ENCODE measurements at places on chromosomes 2 and 18.

DNA sequence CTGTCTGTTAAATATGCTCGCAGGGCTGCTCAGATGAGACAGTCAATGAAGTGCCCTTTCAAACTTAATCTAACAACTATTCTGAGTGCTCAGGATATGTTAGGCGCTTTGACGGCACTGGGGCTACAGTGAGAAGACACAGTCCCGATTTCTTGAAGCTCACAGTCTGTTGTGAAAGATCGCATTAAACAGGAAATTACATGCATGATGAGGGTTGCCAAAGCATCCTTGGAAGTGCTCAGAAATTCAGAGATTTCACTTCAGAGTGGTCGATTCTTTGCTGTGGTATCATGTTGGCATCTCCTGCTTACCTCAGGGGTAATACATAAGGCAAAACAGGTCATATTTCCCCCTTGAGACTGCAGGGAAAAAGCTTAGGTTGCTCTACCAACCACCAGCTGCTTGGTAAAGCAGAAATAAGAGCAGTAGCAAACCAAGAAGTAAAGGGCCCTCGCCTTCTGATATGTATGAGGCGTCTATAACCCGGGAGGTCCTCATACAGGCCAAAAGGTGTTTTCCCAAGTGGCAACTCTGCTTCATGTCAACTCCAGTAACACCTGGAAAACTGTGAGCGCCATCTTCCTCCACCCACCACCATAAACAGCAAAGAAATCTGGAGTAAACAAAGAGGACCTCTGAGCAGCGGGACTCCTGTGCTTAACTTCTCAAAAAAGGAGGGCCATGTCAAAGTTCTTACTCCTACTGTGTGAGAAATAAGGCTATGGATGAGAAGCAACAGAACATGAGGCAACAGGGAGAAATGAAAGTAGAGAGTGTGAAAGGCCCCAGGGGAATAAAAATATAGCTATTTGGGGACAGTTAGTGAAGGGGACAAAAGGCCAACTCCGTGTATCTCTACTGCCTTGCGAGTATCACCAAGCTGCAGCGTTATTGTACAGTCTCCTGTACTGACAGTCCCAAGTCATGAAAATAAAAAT, 79.3 kb downstream of the CLHC1 start:
- no peak for DNase-seq

DNA sequence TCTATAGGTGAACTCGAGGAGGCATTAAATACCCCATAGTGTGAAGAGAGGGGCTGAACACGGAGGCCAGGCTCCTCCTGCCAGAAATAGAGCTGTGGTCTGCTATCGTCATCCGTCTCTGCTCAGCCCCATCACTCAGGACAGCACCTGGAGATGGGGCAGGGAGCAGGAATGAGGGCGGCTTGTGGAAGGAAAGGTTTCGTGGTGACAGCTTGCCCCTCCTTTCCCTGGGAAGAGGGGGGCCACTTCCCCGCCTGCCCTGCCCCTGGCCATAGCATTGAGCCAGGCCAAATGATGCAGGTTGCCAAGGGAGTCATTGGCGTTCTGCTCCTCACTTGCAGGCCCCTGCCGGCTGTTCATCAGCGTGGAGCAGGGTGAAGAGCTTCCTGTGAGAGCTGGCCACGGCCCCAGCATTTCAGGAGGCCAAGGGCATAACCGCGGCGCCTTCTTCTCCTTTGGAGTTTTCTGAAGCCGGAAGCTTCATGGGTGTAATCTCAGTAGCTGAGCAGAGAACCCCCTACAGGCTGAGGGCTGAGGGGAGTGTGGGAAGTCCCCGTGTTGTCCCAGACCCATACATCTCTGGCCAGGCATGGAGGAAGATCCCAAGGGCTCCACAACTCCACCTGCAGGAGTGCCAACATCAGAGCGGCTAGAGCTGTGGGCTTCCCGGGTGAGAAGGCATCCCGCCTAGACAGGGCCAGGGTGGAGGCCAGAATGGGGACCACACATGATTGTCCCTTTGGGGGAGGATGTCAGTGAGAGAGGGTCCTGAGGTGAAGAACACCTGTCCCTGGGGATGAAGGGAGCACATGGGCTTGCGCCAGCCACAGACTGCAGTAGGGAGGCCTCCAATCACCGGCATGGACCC, 112.5 kb upstream of the GLI2 start:
- no peak for DNase-seq

DNA sequence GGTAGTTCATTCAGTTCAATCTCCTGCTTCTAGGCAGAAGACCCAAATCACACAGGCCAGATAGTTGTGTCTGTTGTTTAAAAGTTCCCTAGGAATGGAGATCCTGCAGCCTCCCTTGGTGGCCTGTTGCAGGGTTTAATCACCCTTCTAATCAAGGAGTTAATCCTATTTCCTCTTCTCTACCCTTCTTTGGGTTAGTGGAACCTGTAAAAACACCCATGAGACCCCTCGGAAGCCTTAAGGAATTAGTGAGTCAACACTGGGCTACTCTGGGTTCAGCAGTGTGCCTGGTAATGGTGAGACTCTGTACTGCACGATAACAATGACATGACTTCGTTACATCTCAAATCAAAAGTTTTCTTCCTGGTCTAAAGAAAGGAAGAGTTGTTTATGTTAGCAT, 217.6 kb upstream of the NRP2 start:
- no peak for DNase-seq

DNA sequence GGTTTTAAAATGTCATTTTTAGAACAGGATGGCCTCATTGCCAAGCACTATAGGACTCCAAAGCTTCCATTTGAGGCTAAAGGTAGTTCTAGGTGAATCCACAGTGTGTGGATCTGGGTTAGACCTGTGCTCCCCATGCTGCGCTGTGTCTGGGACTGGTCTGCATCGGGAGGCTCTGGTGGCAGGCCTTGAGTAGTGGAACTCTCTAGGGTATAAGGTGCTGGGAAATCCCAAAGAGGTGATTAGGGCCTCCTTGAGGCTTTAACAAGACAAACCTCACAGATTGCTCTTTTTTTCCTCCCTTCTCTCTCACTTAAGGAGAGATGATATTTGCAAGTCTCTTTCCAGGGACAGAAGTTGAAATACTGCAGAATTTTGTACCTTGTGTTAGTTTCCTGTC, 9.3 kb downstream of the SEC11C start:
- DNase-seq = no peak

- peak; percentile 82 for DNase-seq
These were observed 19.2 kb upstream of the SIGLEC15 start for GRCh38 chr18:45806226-45806625.

DNA sequence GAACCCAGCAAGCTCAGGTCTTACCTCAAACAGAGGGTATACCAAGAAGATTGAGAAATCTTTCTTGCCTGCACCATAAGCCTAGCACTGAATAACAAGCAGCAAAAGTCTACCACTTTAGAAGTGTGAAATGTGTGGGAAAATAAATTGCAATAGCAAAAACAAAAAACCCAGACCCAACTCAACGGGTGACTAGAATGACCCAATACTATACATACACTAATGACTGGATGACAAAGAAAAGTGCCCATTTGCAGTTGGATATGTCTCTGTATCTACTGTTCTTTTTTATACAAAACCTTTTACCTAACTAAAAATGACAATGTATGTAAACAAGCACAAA, 950.6 kb downstream of the TRIB2 start:
- DNase-seq = no peak

GRCh38 chr2:212548455-212548819, 9.8 kb upstream of the ERBB4 start:
- DNase-seq = peak; percentile 41

GRCh38 chr2:197238043-197238365, 72.6 kb downstream of the ANKRD44 start:
- no peak for DNase-seq

- DNase-seq = peak; percentile 64
These were observed 27.5 kb downstream of the ZNF638 start for GRCh38 chr2:71358931-71359671.

- DNase-seq = no peak
These were observed 22.0 kb upstream of the TGIF1 start for GRCh38 chr18:3427944-3428343.

DNA sequence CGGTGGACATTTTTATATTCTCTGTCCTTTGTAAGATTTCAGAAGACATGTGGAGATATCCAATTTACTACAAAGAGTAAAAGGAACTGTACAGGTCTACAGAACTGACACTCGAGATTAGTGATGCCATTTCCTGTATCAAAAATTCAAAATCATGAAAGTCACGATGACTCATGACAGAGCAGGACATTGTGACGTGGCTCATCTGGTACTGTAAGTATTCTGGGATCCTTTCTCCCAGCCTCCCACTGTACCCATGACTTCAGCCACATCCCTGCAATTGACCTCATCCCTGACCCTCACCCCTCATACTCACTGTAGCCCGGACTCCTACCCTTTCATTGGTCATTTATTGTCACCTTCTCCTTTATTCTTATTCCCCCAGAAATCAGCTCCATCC, 736.5 kb downstream of the EPHA4 start:
- DNase-seq = peak; percentile 71

DNA sequence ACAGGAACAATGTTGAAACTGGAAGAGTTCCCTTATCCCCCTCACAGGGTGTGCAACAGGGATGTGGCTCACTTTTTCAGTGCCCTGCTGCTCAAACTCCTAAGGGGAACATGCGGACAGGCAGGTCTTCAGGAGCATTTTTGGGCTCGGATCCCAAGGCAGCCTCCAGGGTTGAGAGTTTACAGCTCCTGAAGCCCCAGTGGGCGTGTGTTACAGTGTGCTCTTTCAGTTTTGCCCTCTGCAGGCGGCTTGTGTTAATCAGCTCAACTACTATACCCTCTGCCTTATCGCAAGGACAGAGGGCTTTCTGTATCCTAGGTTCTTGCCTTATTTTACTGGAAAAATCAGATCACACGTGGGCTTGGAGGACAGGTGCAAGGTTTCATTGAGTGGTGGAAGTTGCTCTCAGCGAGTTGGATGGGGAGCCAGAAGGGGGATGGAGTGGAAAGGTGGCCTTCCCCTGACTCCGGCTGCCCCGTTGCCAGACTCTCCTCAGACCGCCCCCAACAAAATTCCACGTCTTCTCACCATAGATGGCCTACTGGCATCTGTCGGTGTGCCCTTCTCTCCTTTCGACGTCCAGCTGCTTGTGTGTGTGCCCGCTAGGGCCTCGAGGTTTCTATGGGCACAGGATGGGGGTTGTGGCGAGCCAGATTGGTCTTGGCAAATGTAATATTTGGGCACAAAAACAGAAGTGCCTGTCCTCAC, 541.9 kb downstream of the TMX3 start:
- no peak for DNase-seq

- DNase-seq = no peak
These were observed 224.0 kb upstream of the KCNH7 start for GRCh38 chr2:163062524-163062923.

DNA sequence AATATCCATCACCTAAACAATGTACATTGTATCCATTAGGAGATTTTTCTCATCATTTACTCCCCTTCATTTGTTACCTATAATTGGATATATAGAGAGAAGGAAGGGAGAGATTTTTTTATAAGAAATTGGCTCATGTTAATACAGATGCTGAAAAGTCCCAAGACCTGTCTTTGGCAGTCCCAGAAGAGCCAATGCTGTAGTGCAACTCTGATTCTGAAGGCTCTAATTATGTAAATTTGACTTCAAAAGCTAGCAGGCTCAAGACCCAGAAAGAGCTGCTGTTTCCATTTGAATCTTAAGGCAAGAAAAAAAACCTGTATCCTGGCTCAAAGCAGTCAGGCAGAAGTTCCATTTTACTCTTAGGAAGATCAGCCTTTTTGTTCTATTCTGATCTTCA, 1245.5 kb upstream of the FAM98A start:
- DNase-seq = no peak

GRCh38 chr2:139360654-139361053, 580.5 kb upstream of the NXPH2 start:
- DNase-seq = no peak

DNA sequence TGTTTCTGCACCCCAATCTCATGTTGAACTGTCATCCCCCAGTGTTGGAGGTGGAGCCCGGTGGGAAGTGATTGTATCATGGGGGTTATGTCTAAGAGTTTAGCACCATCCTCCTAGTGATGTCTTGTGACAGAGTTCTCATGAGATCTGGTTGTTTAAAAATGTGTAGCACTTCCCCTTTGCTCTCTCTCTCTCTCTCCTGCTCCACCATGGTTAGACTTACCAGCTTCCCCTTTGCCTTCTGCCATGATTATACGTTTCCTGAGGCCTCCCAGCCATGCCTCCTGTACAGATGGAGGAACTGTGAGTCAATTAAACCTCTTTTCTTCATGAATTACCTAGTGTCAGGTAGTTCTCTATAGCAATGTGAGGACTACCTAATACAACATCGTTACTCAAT, 396.9 kb upstream of the LRATD1 start:
- no peak for DNase-seq

DNA sequence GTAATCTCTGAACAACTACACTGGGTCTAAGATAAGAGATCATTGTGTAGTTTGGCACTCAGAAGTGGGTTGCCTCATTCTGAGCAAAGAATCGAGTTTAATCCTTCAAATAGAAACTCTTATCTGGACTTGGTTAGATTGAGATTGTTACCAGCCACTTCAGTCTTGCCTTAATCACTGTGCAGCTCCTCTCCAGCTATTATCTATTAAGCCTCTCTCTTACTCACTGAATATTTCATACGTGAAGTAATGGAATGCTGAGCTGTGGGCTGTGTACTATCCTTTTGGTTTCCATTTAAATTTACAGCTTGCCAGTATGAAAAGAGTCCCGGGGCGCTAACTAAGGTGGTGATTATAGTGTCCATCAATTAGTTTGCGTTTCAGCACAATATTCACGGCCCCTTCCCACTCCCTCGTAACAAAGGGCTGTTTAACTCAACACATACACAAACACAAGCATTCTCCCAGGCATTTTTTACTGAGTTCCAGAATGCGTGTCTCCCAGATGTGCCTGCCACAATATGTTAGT, 65.7 kb upstream of the NCKAP5 start:
- peak; percentile 58 for DNase-seq

GRCh38 chr18:26901020-26901419, 35.5 kb upstream of the AQP4 start:
- DNase-seq = peak; percentile 15

GRCh38 chr18:10233082-10233875, 221.2 kb upstream of the APCDD1 start:
- no peak for DNase-seq

DNA sequence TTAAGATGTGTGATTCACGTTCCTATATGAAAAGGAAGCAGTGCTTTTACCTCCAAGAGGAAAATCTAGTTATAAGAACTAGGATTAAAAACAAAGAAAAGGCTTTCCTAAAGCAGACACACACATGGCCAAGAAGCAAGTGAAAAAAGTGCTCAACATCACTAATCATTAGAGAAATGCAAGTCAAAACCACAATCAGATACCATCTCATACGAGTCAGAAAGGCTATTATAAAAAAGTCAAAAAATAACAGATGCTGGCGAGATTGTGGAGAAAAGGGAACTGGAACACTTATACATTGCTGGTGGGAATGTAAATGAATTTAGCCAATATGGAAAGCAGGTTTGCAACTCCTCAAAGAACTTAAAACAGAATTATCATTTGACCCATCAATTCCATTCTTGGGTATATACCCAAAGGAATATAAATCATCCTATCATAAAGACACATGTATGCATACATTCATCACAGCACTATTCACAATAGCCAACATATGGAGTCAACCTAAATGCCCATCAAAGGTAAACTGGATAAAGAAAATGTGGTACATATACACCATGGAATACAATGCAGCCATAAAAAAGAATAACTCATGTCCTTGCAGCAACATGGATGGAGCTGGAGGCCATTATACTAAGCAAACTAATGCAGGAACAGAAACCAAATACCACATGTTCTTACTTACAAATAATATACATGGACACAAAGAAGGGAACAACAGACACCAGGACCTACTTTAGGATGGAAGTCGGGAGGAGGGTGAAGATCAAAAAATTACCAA, 285.3 kb downstream of the RAD51AP2 start:
- no peak for DNase-seq
